ENCODE measurements at places on chromosomes 2 and 18.

DNA sequence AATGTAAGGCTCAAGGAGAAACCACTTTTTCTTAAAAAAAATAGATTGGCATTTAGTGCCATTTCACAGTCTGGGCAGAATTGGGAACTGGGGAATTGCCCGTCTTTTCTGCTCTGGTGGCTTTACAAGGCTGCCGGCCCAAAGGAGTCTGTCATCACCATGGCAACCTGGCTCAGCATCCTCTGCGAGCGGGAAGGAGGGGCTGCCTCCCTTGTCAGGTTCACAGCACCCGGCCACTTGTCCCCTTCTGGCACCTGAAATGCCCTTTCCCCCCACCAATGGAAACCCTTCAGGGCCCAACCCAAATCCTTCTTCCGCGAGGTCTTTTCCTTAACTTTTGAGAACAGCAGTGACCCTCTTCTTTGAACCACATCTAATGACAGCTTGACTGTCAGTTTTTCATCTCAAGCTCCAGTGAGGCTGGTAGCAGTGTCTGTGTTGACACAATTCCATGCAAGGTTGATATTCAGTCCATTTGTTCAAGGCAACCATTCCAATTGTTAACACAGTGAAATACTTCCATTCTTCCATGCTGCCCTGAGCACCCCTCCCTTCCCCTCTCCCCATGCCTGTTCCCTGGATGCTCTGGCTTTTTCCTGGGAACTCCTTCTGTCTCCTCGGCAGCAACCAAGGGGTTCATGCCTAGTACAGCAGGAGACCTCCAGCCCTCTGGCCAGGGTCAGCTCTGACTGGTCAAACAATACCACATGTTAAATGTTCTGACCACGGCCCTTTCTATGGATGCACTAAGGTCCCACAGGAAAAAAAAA, 79.6 kb downstream of the DNER start:
- no peak for DNase-seq

- no peak for DNase-seq
Observed at GRCh38 chr2:199404841-199405240, 52.9 kb downstream of the SATB2 start.

DNA sequence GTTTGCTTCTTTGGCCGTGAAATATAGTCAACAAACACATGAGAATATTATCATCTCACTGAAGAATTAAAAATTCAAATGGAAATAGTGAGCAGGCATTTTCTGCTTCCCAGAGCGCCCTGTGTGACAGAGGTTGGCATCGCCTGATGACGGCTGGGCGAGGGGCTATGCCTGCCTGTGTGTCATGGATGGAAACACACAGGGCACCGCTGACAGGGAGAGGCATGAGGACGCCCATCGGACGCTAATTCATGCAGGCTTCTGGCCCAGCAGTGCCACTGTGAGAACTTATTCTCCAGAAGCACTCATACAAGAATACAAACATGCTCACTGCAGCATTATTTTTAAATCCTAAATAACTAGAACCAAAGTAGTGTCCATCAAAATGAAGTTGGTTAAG, 61.4 kb upstream of the OTOS start:
- no peak for DNase-seq

- no peak for DNase-seq
Observed at GRCh38 chr18:78652001-78652545, 327.5 kb upstream of the SALL3 start.

DNA sequence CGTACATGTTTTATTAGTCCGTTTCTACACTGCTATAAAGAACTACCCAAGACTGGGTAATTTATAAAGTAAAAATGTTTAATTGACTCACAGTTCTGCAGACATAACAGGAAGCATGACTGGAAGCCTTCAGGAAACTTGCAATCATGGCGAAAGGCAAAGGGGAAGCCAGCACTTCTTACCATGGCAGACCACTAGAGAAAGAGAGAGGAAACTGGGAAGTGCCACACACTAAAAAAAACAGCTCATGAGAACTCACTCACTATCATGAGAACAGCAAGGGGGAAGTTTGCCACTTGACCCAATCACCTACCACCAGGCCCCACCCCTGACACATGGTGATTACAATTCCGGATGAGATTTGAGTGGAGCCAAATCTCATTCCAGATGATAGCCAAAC, 466.2 kb downstream of the IRS1 start:
- DNase-seq = no peak

GRCh38 chr18:37176621-37176934, 347.7 kb downstream of the KIAA1328 start:
- DNase-seq = no peak

- no peak for DNase-seq
Observed at GRCh38 chr2:119708241-119708640, 29.2 kb downstream of the TMEM177 start.

DNA sequence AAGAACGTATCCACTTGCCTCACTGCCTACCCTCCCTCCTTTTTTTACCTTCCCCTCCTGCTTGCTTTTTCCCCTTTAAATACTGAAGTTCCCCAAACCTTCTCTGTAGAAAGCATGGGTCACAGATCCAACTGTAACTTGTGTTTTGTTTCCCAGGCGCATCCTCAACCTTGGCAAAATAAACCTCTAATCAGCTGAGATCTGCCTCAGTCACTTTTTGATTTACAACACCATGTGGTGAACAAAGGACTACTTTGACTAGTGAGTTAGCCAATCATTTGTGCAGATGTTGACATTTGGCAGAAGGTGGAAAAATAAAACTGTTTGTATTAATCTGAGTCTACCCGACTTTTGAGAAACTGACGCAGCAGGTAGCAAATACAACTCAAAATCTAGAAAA, 23.3 kb upstream of the MCM6 start:
- DNase-seq = no peak

DNA sequence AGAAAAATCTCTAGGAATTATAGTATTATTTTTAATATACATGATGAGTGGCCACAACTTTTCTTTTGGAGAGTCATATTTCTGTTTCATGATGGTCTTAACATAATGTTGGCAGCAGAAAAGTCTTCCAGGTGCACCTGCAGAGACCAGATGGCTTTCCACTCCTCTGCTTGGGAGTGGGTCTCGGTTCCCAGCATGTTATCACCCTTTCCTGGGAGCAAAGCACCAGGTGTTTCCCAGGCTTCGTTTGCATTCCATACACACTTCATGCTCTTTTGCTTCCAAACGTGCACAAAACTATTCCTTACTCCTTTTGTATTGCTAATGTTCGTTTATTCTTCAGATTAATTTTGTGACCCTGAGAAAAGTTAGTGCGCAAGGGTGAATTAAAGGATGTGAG, 305.2 kb downstream of the CDH2 start:
- no peak for DNase-seq

DNA sequence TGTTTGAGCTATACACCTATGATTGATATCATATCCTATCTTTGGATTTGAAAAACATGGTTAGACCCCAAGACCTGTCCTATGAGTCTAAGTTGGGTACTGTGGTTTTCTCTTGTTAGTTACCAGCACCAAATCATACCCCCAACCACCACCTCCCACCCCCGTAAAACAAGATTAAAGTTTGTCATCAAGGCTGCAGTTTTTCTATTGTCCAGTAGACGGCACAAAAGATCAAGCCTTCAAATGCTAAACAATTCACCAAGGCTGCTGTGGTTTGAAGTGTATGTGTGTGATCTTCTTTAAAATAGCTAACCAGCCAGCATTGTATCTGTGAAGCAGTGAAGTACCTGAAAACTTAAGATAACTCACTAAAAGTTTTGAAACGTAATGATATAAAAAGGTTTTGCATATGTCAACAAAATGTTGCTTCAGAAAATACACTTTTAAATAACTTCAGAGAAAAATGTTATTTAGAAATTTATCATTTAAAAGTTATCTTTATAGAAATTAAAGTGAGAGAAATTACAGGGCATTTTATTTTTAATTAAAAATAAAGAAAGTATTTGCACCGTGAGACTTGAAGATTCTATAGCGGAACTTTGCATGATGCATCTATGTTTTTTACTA, 5.8 kb upstream of the MEIS1 start:
- peak; percentile 62 for DNase-seq

DNA sequence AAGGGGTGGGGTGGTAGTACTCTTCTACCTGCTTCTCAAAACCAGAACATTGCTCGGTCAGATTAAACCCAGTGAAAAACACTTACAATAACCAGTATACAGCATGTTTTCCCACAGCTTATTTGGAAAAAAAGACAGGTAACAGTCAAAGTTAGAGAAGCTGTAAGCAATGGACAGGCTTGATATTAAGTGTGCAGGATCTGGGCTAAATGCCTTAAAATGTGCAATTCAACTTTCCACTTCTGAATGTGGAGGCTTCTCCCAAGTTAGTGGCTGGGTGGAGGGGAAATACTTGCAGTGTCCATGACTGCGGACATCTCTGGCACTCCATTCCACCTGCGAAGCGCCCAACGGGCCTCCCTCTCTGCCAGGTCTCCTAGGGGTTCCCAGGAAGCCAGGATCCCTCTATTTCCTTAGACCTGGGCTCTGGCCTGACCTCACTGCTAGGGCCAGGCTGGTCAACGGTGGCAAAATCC, 5.3 kb downstream of the ZEB2 start:
- DNase-seq = no peak

- DNase-seq = no peak
Observed at GRCh38 chr2:188964976-188965546, 9.1 kb upstream of the COL3A1 start.

GRCh38 chr18:34649080-34649479, 61.0 kb upstream of the DTNA start:
- no peak for DNase-seq

- peak; percentile 52 for DNase-seq
Observed at GRCh38 chr2:240137596-240138253, 1.6 kb upstream of the COPS9 start.

DNA sequence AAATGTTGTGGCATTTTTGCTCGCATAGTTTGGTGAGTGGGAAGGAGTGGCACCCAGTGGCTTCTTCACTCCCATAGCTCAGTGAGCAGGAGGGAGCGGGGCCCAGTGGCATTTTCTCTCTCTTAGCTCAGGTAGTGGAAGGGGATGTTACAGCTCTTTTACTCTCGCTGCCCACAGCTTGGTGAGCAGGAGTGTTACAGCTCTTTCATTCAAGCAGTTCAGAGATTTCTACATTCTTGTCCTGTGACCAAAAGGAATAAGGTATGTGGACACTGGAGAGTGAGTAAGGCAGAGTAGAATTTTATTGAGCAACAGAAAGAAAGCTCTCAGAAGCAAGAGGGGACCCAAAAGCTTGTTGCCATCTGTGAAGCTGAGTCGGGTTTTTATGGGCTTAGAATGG, 192.4 kb downstream of the SPAG16 start:
- DNase-seq = no peak

- no peak for DNase-seq
Observed at GRCh38 chr2:11525762-11526161, 8.1 kb upstream of the GREB1 start.

- DNase-seq = no peak
Observed at GRCh38 chr2:71792926-71793761, 339.8 kb downstream of the DYSF start.

DNA sequence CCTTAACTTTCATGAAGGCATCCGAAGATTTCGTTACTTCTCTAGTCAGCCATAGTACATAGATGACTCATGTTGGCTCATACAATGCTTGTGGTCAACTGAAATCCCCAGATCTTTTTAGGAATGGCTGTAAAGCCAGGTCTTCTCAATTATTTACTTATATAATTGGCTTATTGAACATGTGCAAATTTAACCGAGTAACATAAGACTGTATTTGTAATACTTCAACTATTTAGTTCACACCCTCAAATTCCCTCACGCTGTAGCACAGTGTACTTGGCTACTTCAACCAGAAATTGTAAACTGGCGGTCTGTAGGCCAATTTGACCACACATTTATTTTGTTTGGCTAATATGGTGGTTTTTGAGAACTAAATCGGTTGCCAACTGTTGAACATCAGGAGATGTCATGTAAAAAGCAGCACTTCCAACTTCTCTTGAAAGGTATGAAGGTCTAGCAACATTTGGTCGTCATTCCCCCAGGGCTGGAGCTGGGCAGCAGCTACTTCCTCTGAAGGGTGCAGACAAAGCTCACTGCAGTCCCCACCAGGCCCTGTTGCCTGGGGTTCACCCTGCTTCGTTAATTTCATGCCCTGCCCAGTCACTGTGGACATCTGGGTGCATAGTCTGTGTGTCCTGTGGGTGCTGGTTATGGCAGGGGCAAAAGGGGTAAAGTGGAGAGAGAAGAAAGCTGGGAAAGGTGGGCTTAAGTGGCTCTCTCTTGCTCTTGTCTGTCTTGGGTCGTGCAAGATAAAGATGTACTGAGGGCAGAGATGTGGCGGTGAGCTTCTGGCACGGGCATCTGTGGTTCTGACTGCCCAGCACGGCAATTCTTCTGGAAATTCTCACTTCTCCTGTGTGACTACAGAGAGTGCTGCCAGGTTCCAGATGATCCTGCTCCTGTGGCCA, 3.2 kb upstream of the SH3RF3 start:
- DNase-seq = no peak

DNA sequence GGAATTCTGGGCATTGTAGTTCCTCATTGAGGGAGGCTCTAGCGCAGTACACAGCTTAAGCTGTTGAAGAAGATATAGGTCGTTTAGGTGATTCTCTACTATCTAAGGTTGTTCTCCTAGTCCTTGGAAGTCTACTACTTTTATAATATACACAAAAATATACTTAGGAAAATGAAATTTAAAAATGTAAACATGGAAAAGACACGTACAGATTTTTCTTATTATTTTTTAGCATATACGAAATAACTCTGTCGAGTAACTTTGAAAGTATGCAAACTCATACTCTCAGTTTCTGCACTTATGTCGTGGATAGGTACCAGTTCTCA, 272 bp upstream of the FASTKD1 start:
- DNase-seq = no peak

- DNase-seq = no peak
Observed at GRCh38 chr2:21306235-21306634, 182.5 kb downstream of the TDRD15 start.

GRCh38 chr2:238064376-238064775, 3.6 kb downstream of the SCLY start:
- DNase-seq = no peak

DNA sequence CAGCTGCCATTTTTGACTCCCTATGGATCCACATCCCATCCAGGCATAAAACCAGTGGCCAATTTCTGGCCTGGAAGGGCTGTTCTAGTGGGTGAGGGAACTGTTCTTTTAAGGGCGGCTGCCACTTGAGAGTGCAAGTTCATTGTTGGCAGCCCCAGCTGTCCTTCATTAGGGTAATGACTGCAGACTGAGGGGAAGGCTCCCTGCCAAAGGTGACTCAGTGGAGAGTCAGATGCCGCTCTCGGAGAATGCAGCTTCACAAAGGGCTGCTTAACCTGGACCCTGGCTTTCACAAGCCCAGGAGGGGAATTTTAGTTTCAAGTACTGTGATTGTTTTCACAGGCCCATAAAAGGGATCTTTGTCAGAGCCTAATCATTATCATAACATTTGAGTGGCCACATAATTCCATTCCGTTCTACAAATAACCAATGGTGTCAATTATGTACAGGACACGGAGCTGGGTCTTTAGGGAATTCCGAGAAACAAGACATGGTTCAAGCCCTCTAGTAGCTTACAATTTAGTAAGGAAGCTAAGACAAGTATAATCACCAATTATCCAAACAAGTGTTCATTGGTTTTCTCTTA, 235.7 kb downstream of the CDCA7 start:
- no peak for DNase-seq

GRCh38 chr18:65725251-65726050, 25.4 kb upstream of the CDH7 start:
- peak; percentile 7 for DNase-seq

- peak; percentile 62 for DNase-seq
Observed at GRCh38 chr2:121256720-121257479, 28.1 kb downstream of the TFCP2L1 start.

GRCh38 chr2:169203952-169204351, 134.6 kb downstream of the DHRS9 start:
- no peak for DNase-seq

- DNase-seq = no peak
Observed at GRCh38 chr2:44572196-44572900, 210.6 kb downstream of the CAMKMT start.

- DNase-seq = peak; percentile 60
Observed at GRCh38 chr2:31207790-31208189, 9.5 kb downstream of the CAPN14 start.

Measured in H7 (cell line).